ENCODE measurements at places on chromosomes 16 and 17.

- DNase-seq = no peak
Measured at GRCh38 chr17:57499648-57500049, 243.3 kb downstream of the MSI2 start.

DNA sequence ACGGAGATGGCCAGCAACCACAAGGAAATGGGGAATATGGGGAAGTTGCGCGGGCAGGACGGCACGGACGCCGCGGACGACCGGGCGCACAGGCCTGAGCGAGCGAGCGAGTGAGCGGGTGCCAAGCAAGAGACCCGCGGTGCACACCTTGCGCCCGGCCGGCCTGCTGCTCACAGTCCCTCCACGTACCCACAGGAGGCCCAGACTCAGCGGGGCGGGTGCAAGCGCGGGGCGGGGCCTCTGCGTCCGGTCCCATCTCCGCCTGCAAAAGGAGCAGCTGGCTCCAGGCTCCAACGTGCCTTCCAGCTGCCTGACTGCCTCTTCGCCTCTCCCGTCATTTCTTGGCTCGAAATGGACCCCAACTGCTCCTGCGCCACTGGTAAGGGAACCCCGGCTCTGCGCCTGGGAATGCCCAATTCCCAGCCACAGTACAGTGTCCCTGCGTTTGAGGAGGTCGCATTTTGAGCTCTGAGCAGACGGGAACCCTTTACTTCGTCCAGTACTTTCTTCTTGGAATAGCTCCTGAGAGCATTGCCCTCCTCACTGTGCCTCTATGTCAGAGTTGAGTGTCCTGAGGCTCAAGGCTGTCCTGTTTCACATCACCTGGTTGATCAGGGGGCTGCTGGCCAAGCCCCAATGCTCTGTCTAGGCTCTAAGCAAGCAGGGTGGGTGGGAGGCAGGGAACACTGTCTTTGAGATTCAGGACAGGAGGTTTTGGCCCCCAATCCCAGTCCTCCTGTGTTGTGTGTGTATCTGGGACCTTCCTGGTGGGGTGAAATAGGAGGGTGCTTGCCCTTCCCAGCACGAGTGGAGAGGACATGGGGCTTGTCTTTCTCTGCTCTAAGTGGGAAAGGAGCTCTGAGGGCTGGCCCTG lies 8.1 kb upstream of the MT1E start:
- peak; percentile 66 for DNase-seq

DNA sequence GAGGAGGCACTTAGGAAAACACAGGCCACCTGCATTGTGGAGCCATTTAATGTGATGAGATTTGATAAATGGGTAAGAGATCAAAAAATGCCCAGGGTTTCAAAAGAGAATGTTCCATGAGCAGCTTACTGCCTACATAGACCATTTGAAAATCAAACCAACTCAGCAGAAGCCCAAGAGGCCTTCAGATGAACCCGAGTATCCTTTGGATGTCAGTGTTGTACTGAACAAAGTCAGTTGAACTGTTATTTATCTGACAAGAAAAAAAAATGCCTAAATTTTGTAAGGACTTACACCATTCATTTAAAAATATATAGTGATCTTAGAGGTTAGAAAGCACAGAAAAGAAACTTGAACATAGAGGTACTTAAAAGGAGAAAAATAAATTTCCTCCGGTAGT lies 381.7 kb downstream of the ZFHX3 start:
- no peak for DNase-seq

DNA sequence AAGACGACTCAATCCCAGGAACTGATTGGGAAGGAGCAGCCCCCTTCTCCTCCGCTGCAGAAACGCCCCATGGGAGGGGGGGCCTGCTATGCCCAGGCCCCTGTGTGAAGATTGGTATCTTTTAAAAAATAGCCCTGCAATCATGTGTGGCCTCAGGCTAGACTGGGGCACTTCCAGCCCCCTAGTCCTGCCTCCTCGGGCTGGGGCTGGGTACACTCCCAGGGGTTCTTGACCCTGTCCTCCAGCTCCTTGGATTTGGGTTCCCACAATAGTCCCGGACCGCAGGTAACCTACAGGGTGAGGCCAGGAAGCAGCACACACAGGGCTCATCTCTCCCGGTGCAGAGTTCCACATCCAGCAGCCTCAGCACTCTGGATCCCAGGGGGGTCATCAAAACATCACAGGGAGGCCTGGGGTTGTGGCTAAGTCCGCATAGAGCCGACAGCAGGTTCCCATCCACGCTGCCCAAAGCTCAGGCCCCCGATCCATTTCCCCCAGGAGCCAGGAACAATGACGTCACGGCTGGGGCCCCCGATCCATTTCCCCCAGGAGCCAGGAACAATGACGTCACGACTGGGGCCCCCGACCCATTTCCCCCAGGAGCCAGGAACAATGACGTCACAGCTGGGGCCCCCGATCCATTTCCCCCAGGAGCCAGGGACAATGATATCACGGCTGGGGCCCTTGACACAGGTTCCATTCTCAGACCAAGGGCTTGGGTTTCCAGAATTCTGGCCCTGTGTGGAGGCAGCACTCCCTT lies 202.4 kb downstream of the IRF8 start:
- DNase-seq = no peak

DNA sequence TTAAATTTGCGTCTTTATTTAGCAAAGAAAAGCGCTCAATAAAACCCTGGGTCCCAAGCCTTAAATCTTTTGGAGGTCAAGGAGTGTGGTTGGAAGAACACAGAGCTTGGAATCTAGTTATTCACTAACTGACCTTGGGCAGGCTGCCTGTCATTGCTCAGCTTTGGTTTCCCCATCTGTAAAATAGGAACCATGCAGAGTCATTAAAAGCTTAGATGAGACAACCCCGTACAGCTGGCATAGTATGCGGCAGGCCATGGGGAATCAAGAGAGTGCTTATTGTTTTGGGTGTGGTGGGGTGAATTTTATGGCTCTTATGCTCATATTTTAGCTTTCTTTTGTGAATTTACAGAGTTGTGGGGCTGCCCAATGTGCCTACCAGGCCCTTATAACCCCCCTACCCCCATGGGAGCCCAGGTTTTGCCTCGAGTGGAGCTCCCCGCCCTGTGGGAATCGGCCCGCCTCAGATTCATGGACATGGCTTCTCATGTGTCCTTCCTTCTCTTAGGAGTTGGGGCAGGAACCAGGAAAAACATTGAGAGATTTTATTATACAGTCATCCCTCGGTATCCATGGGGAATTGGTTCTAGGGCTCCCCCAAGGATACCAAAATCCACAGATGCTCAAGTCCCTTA lies 113.5 kb downstream of the CLEC16A start:
- no peak for DNase-seq

DNA sequence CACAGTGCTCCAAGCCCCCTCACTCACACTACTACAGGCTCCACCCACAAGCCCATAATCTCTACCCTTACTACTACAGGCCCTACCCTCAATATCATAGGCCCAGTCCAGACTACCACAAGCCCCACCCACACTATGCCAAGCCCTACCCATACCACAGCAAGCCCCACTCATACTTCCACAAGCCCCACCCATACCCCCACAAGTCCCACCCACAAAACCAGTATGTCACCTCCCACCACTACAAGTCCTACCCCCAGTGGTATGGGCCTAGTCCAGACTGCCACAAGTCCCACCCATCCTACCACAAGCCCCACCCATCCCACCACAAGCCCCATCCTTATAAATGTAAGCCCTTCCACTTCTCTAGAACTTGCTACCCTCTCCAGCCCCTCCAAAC lies 13.8 kb downstream of the RIPOR1 start:
- DNase-seq = no peak

DNA sequence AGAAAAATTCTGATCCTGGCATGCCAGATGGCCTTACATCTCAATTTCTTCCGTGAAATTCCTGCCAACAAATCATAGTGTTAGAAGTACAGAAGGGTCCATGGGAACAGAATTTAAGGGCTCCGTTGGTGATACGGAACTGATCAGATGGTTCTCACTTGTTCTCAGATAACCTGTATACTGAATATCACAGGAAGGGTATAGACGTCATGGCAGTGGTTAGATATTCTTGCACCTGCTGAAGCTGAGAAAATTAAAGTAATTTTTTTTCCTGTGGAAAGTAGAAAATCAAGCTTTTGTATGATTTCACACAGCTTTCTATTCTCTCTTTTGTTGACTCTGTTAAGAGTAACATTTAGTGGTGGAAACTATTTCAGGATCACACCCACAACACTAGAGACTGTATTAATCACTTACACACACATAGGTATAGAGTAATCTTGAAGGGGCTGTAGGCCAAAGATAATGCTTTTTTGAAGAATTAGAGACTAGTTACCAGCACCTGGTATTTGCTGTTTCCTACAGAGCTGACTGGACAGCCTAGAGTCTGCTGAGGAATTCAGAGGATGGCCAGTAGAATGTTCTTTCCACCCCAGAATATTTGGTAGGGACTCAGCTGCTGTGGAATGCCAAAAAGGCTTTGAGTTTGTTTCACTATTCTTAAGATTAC lies 7.5 kb downstream of the TENT4B start:
- peak; percentile 3 for DNase-seq

DNA sequence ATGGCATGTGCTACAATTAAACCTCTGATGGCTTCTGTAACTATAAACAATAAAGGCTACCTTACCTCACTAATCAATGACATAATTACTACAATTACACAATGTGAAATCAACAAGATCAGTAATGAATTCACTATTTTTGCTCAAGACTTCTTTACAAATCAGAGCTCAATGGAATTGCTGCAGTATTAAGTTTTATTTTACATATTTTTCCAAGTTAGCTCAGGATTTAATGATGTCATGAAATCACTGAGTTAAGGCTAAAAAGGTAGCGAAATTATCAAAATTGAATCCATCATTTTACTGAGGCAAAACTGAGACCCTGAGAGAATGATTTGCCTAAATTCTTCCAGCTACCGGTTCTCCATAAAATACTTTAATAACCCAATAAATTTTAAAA lies 21.8 kb downstream of the ABCA5 start:
- no peak for DNase-seq

DNA sequence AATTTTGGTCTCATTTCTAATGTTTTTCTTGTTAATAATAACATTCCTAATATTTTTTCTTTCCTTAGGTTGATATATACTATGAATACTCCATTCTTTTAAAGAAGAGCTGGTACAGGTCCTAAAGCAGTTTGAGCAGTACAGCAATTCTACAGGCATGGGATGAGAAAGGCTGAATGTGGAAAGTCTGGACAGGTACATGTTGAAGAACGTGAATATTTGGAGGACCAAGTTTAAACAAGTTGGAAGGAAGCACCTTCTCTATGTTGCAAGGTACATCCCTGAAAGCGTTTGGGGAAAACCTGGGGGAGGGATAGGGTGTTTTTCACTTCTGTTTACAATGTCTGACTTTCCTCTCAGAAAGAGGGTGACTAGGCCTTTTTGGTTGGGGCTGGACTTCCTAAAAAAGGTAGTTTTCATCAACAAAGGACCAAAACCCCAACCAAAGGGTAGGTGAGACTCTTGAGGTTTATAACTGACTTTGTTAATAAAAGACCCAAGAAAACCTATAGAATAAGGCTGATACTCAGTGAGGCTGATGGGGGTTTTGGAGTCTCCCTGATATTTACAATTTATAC lies 95.9 kb upstream of the AXIN2 start:
- no peak for DNase-seq

- peak; percentile 88 for DNase-seq
Measured at GRCh38 chr17:6666077-6666521, 14.5 kb downstream of the C17orf100 start.

DNA sequence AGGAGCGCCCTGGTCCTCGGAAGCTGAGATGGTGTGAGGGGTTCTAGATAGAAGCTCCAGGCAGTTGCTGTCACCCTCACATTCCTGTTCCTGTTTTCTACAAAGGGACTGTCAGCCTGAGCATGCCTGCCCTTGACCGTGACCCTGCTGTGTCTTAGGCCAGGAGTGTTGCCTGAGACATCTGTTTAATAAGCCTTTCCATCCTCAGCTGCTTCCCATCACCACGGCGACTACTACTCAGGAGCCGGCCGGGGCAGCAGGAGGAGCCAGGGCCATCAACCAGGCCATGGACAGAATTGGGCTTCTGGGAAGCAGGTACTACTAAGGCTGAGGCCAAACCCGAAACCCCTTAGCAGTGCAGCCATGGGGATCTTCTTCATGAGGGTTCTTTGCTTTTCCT lies 151.4 kb downstream of the KATNIP start:
- DNase-seq = no peak

DNA sequence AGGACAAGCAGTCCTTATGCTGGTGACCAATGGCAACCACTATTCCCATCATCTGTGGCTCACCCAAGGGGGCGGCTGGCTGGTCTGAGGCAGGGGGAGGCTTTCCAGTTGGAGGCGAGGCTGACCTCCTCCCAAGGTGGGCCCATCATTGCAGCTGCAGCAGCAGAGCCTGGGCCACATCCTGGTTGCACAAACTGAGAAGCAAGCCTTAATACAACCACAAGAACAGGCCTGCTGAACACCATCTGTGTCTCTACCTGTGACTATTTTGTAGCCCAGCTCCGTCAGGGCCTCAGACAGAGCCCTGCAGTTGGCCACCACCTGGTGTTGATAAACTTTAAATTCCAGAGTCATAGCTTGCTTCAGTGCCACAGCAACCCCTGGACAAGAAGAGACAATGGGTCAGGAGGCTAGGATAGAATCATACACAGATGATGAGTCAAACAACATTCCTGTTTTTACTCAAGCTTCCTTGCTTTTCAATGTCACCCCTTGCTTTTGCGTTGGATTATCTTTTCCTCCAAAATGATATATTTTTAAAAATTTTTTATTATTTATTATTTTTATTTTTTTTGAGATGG lies 17.9 kb downstream of the SMCR8 start:
- no peak for DNase-seq

DNA sequence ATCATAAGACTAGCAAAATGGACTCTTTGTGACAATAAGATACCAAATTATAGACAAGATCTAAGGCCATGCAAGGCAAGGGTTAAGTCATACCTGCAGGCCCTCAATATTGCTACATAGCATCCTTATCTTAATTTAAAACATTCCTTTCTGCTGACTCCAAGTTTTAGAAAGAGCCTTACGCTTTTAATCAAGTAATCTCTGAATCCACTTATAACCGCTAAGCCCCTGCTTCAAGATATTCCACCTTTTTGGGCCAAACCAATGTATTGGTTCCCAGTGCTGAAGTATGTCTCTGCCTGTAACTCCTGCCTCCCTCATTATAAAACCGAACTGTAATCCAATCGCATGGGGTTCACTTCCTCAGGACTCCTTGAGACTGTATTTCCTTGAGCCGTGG lies 255.4 kb downstream of the PHKB start:
- DNase-seq = no peak

GRCh38 chr16:15452246-15452855 lies 18.0 kb downstream of the BMERB1 start:
- no peak for DNase-seq

GRCh38 chr16:51640196-51640595 lies 489.1 kb upstream of the SALL1 start:
- no peak for DNase-seq

Data from ecto neural progenitor cell (in vitro differentiated cells).